ENCODE measurements at places on chromosomes 5 and 9.

DNA sequence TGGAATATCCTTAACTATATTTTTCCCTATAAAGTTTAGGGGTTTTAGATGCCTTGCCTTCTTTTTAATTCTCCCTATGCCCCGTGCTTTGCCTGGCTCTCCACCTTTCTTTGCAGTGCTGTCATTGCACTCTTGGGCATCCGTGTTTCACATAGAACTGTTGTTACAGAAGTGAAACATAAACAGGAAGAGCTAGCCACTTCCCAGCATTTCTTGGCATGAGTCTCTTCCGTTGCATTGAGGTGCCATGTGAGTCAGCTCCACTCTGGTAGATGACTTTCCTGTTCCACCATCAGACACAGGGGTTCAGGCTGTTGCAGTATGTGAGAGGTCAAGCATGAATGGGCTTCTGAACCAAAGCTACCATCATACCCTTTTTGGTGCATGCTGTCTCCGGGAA is 73.4 kb downstream of the ANGPTL2 start:
- no peak for DNase-seq

DNA sequence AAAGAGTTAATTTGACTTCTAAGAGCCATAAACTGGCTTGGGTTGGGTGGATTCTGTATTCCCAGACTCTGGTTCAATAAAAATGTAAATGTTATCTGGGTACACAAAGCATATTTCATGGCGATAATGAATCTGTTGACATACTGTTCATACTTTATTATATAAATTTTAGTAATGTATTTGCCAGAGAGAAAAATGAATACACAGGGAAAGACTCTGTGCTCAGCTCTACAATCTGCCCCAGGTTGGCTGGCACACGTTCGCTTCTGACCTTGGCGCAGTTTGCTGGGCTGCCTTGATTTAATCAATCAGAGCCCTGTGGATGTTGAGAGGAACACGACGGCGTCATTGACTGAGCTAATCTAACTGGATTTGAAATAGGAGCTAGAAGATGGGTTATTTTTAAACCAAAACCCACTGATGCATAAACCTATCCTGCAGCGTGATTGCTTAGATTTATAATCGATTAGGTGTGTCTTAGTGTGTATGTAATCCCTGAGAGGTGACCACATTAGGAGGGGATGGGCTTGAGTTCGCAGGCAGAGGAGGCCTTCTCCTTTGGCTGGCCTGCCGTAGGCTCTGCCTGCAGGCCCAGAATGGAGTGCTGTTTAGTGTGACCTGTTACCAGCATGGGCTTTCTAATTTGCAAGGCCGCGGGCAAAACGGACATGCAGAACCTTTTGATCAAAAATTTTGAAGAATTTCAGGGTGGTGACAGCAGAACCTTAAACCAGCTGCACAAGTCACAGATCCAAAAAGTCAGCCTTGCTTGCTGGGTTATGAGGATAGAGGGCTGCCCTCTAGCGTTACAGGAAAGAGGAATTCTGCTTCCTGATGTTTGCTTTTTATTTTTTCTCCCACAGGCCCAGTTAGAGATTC is 3.9 kb upstream of the ADCY2 start:
- DNase-seq: no peak

- DNase-seq: no peak
Observed at GRCh38 chr9:7780261-7780988, 19.2 kb downstream of the DMAC1 start.

DNA sequence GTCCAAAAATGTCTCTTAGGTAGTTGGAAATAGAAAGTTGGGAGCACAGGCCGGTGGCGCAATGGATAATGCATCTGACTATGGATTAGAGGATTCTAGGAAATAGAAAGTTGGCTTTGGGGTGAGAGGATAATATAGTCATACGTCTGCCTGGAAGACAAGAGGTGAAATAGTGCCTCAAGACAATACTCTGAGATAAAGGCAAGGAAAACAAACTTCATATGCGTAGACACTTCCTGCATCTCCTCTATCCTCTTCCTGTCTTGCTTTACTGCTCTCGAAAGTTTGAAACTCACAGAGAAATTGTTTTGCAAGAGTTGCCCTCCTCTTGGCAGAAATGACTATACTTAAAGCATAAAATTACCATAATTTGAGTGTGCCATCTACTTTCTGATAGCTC is 153.2 kb upstream of the FBXL7 start:
- DNase-seq: no peak

GRCh38 chr5:93431250-93431649 is 149.8 kb downstream of the NR2F1-AS1 start:
- no peak for DNase-seq

DNA sequence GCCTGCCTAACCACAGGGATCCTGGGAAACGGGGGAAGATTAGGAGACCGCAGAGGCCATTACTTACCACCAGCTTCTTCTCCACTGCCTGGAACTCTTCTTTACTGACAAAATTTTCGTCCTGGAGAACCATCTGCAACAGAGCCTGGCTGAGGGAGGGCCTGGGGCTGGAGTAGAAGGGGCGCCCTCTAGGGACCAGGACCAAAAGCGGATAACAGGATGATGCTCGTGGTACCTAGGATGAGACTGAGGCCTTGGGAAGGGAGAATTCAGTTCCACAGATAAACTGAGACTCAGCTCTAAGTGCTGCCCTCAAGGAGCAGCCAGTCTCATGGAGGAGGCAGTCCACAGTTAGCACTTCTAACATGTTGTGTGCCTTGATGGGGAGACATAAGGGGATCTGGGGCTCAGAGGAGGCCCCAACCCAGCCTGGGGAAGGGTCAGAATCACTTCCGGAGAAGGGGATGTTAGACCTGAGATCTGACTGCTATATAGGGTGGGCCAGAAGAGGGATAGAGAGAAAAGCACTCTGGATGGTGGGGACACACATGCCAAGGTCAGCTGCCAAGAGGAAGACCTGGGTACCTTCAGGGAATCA is 1.2 kb downstream of the SPATA24 start:
- no peak for DNase-seq

DNA sequence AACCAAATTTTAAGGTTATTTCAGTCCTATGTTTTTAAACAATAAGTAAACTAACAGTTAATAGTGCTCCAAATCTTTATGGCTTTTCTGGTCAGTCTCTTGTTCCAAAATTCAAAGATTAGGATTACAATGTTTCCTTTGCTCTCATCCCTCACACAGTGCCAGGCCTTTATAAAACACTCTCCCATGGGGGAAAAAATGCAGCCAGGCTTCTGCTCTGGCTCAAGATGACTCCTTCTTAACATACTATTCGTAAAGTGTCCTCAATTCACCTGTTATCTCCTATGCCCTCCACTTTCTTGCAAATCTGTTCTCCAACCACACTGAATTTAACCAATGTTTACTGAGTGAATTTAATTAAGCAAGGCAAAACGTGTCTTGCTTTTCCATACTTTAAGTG is 1.4 kb downstream of the CEP120 start:
- no peak for DNase-seq

DNA sequence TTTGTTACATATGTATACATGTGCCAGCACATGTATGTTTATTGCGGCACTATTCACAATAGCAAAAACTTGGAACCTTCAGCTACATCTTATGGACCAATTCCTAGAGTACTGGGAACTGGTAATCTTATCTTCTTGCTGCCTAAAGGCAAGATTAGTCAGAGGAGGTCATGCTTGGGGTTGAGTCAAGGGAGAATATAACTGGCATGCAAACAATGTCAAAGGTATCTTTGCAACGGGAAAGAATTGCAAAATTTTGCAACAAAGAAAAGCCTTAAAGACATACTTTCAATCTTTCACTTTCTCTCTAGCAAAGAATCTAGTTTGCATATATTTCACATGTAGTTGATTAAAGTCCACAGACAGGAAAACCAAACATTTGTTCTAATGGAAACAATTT is 145.2 kb downstream of the EDIL3 start:
- no peak for DNase-seq

DNA sequence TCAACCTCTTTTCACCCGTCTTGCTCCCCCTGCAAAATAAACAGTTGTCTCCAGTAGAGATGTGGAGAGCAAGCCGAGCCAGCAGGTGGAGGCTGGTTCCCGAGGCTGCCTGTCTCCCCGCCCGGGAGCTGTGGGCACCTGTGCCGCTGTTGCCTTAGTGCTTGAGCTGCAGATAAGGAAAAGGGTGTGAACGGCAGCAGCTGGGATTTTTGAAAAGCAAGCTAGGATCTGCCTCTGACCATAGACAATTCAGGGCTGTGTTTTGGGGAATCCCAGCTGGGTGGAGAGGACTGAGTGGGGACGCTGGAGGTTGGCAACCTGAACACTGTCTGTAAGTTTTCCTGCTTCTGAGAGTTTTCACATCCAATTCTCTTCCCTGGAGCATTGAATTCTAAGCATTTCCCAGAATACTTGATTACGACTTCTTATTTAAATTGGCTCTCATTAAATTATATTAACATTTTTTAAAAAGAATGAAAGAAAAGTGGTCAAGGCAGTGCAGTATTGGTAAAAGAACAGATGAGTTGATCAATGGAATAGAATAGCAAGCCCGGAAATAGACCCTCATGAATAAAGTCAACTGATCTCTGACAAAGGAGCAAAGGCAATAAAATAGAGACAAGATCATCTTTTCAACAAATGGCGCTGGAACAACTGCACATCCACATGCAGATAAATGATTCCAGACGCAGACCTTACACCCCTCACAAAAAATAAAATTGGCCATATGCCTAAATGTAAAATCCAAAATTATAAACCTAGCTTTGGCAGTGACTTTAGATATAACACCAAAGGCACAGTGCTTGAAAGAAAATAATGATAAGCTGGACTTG is 9.7 kb downstream of the WNK2 start:
- DNase-seq: no peak

- DNase-seq: no peak
Observed at GRCh38 chr5:15073453-15073852, 201.9 kb upstream of the ANKH start.

DNA sequence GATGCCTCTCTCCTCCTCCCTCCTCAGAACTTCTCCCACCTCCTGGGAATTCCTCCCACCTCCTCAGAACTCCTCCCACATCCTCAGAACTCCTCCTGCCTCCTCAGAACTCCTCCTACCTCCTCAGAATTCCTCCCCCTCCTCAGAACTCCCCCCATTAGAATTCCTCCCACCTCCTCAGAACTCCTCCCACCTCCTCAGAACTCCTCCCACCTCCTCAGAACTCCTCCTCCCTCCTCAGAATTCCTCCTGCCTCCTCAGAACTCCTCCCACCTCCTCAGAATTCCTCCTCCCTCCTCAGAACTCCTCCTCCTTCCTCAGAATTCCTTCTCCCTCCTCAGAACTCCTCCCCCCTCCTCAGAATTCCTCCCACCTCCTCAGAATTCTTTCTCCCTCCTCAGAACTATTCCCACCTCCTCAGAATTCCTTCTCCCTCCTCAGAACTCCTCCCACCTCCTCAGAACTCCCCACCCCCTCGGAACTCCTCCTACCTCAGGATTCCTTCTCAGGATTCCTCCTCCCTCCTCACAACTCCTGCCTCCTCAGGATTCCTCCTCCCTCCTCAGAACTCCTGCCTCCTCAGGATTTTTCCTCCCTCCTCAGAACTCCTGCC is 23.9 kb downstream of the SLC46A2 start:
- no peak for DNase-seq

DNA sequence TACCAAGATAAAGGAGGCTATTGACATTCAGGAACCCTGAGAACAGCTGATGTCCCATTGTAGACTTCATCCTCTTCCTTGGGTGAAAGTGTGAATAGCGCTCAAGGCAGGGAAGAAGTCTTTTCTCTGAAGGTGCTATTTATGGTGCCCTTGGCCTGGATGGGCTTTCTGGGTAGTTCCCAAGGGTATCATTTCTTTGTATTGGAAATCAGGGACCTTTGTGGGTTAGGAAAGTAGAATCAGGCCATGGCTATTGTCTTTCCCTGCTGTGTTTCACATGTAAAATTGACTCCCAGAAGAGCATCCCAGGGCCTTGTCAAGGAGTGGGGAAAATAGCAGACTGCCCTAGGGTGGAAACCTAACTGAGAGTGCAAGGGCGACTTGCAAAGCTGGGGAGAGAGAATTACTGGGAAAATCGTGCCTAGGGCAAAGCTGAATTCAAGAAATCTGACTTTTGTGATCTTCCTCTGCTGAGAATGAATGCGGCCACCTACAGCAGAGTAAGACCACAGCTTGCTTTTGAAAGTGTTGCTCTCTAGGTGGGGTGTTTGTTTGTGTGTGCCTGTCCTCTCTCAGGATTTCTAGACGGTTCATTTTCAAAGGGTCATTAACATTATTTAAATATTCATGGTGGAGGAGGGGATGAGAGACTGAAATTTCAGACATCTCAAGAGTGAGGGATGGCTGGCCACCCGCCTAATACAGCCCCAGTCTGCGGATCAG is 160.6 kb downstream of the C9orf152 start:
- no peak for DNase-seq

DNA sequence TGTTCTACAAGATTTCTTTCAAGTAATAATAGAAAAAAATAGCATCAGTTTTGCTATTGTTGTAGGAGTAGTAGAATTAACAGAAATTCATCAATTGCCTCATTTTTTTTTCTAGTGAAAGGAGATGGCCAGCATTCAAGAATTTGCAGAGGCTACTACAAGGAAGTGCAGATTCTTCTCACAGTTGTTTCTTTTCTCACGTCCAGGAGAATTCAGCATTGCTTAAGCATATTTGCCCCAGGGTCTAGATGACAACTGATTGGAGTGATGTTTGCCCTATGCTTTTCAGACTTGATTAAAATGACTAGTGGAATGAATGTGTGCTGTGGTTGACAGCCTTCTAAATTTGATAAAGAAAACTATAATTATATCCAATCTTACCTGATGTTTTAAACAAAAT is 46.6 kb upstream of the SLC12A2 start:
- DNase-seq: no peak

- DNase-seq: no peak
Observed at GRCh38 chr5:143101121-143101520, 302.4 kb downstream of the NR3C1 start.

- no peak for DNase-seq
Observed at GRCh38 chr5:160237571-160238093, 8.3 kb downstream of the FABP6 start.

DNA sequence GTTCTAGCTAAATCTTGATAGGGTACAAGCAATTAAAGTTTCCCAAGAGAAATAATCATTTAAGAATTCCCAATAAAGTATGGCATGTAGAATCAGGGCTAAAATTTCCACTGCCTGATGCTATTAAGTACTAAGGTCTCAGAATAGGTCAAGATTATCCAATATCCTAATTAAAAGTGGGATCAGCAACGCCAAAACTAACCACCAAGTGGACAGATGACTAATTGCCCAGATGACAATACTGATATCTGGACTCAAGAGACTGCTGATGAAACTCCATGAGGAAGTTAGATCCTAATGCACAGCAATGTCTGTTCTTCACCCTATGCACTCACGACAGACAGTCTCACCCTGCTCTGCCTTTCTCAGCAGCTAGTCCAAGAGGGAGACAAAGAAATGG is 14.3 kb downstream of the DEPDC1B start:
- no peak for DNase-seq

- DNase-seq: no peak
Observed at GRCh38 chr9:35112257-35113020, 3.2 kb downstream of the ATOSB start.

DNA sequence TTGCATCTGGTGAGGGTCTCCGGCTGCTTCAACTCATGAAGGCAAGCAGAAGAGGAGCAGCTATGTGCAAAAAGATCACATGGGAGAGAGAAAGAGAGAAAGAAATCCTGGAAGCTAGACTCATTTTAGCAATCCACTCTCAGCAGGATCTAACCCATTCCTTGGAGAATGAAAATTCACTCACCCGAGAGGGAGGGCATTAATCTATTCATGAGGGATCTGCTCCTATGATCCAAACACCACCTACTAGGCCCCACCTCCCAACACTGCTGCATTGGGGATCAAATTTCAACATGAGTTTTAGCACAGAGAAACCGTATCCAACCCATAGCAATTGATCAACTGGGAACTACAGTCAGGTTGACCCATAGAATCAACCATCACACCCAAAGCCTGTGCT is 98.1 kb upstream of the SV2C start:
- DNase-seq: no peak

GRCh38 chr5:2818936-2819335 is 67.5 kb upstream of the IRX2 start:
- no peak for DNase-seq
